ENCODE measurements at places on chromosomes 2 and 18. TPM values are rescaled to one million over a fixed set of nuclear protein-coding genes. Genes with fewer than 3 reads are reported as not detected.

TCF23 gene
- 0.35 TPM for total RNA-seq

TLX2 gene
- 3.9 TPM for total RNA-seq

SEPTIN2 gene
- 303 TPM for total RNA-seq

COL4A3 gene
- total RNA-seq = 6.0 TPM

RTP5 gene
- not detected for total RNA-seq

C2orf66 gene
- not detected for total RNA-seq

RAD51AP2 gene
- total RNA-seq = not detected

HK2 gene
- 10.5 TPM for total RNA-seq

DNA sequence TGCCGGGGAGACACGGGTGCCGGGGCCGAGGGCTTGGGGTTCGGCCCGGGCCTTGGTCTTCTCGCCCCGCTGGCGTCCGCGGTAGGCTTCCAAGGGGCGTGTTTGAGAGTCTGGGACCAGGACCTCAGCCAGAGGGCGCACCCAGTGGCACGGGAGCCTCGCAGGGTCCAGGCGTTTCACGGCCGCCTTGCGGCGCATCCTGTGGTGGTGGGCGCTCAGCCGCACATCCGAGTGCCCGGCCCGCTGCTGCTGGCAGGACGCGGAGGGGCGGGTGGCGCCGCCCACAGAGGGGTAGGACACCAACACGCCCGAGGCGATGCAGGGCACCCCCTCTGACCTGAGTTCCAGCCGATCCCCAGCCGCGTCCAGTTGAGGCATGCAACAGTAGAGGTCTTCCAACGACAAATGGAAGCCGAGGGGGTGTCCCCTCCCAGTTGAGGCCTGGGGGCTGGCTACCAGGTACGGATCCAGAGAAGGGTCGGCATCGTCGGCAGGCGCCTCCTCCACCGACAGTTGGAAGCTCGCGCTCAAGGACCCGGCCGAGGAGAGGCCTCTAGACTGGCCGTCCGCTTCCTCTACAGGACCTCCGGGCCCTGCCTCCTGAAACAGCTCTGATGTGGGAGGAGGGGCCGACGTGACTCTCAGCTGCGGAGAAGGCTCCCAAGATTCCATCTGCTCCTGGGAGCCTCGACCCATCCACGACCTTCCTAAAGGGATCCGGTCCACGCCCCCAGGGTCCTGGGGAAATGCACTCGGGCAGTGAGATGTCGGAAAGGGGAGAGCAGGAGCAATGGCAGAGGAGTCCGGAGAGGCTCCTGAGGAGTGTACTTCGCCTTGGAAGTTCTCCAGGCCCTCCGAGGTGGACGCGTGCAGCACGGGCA lies 6.3 kb downstream of the C2orf81 start:
- H3K4me1 ChIP-seq = peaks cover 17% of the 10 kb centered on the region
- peaks cover 6% of the 10 kb centered on the region for H3K27me3 ChIP-seq
- peak overlapping the region; percentile 15 for H3K4me3 ChIP-seq
- H3K36me3 ChIP-seq = no peaks in the 10 kb centered on the region

DNA sequence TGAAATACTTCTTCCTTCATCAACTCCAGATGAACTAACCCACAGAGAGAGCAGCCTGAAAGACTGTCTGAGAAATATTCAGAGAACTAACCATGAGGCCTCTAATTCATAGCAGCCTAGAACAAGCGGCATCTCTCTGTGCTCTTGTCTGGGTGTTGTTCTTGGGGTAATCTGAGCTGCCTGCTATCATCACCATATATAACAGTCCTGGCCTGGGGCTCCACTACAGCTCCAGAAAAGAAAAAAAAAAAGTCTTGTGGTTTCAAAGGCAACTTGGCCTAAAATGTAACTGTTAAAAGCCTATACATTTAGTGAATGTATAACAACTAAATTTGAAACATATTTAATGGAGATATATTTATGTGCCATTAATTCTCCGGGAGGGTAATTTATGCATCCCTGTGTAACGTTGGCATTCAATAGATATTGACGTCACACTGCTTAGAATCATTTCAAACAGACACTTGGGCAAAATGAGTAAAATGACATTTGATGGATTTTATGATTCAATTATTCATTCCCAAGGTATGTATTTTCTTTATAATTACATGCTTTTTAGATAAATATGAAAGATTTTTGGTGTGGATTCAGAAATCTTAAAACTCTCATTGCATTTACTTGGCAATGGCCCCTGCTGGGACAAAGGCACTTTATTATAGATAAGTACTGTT lies 294.3 kb downstream of the HRH4 start:
- H3K36me3 ChIP-seq = no peaks in the 10 kb centered on the region
- no peaks in the 10 kb centered on the region for H3K4me1 ChIP-seq
- H3K27me3 ChIP-seq = no peaks in the 10 kb centered on the region
- DNase-seq = no peak
- H3K4me3 ChIP-seq = no peak overlapping the region
- H3K27ac ChIP-seq = no peak overlapping the region

GRCh38 chr2:200471324-200471848 lies 38.5 kb downstream of the KCTD18 start:
- H3K4me1 ChIP-seq = peaks cover 12% of the 10 kb centered on the region
- no peak overlapping the region for H3K27ac ChIP-seq
- H3K4me3 ChIP-seq = no peak overlapping the region
- no peak for DNase-seq

DNA sequence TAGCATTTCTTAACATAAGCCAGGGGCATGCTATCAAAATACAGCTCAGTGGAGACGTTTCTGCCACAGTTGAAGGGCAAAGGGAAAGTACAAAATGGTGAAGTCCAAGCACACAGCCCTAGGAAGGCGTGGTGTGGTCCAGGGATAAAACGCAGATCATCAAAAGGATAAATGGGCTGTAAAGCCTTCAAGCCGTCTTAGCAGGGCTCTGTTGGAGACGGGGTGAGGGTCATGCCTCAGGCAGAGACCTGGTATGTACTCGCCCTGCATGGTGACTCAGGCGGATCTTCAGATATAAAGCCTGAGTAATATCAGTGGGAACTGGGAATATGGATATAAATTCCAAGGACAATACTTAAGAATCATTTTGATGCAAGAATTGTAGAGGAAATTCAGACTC lies 61.2 kb downstream of the NGEF start:
- no peaks in the 10 kb centered on the region for H3K4me1 ChIP-seq
- no peak overlapping the region for H3K4me3 ChIP-seq
- DNase-seq = no peak
- no peak overlapping the region for H3K27ac ChIP-seq

DNA sequence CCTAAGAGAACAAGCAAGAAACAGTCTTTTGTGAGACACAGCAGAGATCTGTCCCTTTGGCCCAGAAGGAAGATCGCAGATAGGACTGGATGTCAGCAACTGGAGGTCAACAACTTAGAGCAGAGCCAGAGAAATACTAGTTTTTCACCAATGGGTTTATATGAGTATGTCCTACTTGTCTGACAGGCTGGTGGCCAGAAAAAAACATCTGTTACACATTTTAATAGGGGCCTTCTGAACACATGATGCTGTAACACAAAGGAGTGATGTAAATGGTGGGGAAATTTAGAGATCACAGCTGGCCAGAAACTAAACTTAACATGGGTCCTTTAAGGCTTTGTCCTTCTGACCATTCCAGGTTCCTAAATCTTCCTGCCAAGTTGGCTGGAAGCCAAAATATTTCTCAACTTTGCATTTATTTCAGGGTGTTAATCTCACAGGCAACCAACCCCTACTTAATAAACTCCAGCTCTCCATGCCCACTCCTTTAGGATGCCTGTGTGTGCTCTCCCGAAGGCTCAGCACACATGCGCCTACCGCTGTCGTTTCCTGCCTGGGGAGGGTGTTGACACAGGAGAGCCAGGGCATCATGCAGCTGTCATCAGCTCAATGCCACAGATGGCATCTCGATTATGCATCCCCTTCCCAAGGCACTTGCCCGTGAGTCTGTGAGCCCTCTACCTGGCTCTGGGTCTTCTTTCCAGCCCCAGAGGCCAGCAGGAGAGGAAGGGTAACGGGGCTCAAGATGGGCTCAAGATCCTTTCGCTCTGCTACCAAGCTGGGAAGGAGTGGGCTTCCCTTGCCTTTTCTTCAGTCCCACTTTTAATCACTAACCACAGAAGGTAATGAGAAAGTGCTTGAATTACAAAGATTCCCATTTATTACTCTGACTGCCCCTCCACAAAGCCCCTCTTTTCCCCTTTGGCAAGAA lies 252.5 kb downstream of the ETAA1 start:
- H3K4me1 ChIP-seq = no peaks in the 10 kb centered on the region
- H3K27ac ChIP-seq = peak overlapping the region; percentile 79
- DNase-seq = peak; percentile 67
- H3K4me3 ChIP-seq = no peak overlapping the region
- no peaks in the 10 kb centered on the region for H3K36me3 ChIP-seq

DNA sequence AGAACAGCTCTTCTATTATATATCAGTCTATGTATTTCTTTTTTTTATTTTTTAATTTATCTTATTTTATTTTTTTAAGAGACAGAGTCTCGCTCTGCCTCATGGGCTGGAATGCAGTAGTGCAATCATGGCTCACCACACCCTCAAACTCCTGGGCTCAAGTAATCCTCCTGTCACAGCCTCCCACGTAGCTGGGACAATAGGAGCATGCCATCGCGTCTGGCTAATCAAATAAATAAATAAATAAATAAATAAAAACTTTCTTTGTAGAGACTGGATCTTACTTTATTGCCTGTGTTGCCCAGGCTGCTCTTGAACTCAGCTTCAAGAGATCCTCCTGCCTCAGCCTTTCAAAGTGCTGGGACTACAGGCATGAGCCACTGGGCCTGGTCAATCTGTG lies 117.0 kb downstream of the RBMS1 start:
- DNase-seq = no peak
- peaks cover 62% of the 10 kb centered on the region for H3K4me1 ChIP-seq
- H3K36me3 ChIP-seq = no peaks in the 10 kb centered on the region
- H3K27me3 ChIP-seq = no peaks in the 10 kb centered on the region
- no peak overlapping the region for H3K4me3 ChIP-seq

GRCh38 chr2:240167588-240167880 lies 27.1 kb upstream of the OTOS start:
- no peak for DNase-seq
- no peak overlapping the region for H3K4me3 ChIP-seq
- no peaks in the 10 kb centered on the region for H3K36me3 ChIP-seq
- H3K27me3 ChIP-seq = no peaks in the 10 kb centered on the region

GRCh38 chr2:166517533-166518061 lies 23.5 kb upstream of the SCN7A start:
- no peaks in the 10 kb centered on the region for H3K36me3 ChIP-seq
- no peak overlapping the region for H3K27ac ChIP-seq
- no peak overlapping the region for H3K4me3 ChIP-seq
- H3K4me1 ChIP-seq = no peaks in the 10 kb centered on the region

DNA sequence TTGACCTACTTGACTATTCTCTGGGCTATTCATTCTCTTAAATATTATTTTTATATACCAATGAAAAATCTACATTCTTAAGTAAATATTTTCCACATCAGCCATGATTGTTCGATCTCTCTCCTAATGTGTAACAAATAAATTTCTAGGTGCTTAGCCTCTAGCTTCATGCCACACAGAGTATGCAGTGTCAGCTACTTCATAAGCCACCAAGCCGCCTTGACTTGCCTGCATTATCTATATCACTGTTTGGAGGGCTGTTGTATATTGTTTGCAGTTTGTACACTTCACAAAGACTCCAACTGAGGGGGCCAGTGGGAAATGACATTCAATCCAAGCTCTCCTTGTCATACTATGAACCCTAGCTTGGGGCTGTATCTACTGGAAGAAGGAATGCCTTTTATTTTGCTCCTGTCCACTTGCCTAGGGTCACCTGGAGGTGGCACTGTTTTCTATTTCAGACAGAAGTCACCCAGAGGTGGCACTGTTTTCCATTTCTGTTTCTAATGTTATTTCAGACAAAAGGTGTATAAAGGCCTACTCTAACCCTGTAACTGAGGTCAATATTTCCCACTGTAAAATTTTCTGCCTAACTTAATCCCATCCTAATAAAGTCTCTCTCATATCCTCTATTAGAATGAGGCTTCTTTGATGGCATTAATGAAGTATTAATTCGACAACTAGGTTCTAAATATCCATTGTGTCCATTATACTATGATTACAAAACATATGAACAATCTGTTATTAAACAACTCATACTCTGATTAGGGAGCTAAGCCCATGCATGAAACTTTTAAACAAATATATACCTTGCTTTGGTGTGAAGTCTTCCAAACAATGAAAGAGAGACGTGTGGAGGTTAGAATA lies 36.4 kb downstream of the COL5A2 start:
- no peaks in the 10 kb centered on the region for H3K4me1 ChIP-seq
- peak; percentile 36 for DNase-seq
- H3K4me3 ChIP-seq = no peak overlapping the region
- no peak overlapping the region for H3K27ac ChIP-seq
- no peaks in the 10 kb centered on the region for H3K27me3 ChIP-seq

DNA sequence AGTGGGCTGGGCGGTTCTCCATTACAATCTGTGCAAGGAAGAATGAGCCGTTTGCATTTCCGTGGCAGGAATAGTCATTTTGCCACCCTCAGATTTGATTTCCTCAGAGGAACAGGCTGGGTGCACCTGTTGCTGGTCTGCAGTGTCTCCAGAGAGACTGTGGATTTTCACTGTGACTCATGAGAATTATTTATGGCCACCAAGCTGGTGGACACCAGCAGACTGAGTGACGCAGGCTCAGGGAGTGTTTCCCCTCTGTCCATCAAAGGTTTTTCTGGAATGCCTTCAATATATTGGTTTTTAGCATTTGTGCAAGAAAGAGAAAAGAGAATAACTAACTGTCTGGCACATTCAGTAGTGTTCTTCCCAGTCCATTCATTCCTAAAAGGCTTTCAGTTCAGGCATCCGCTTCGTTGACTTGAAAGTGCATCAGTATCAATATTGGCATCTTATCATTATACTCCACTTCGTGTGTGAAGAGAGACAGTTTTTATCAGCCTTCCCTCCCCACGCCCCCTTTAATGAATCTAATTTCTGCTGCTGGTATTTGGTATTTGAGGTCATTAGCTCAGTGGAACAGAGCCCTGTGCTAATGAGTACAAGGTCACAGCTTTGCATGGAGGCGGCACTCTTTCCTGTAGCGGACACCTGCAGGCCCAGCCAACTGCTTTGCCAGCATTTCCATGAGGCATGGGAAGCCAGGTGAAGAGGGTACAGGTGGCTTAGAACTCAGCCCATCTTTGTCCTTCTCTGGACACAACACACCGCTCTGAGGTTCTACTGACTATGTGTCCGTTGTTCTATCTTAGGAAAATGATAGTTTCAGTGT lies 39.9 kb downstream of the PRKCE start:
- DNase-seq = peak; percentile 35
- no peak overlapping the region for H3K4me3 ChIP-seq
- H3K27ac ChIP-seq = no peak overlapping the region

DNA sequence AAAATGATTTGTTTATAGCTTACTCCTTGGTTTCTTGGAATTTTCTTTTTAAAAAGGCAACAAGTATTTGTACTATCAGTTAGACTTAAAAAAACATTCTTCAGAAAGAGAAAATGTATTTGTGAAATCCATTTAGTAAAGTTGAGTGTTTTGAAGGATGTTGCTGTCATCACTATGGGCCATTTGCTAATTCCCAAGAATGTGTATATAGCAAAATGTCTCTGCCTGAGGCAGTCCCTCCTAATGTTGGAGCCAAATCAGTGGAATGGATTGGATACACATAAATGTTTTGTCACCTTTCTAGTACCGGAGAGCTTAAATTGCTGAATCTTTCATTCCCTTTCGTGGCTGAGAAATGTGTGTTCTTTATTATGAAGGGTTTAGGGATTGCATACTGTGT lies 890.2 kb upstream of the ZEB2 start:
- no peaks in the 10 kb centered on the region for H3K36me3 ChIP-seq
- H3K27me3 ChIP-seq = no peaks in the 10 kb centered on the region
- no peaks in the 10 kb centered on the region for H3K4me1 ChIP-seq
- DNase-seq = no peak
- no peak overlapping the region for H3K4me3 ChIP-seq

GRCh38 chr2:85854166-85854509 lies 34.7 kb downstream of the ST3GAL5 start:
- H3K4me1 ChIP-seq = peaks cover 8% of the 10 kb centered on the region
- H3K27me3 ChIP-seq = no peaks in the 10 kb centered on the region
- H3K4me3 ChIP-seq = no peak overlapping the region
- H3K27ac ChIP-seq = peak overlapping the region; percentile 36
- H3K36me3 ChIP-seq = peaks cover 37% of the 10 kb centered on the region

All from adrenal gland (tissue), 19 donors.